ENCODE measurements at places on chromosomes 4 and X. TPM values are rescaled to one million over a fixed set of nuclear protein-coding genes. Genes with fewer than 3 reads are reported as not detected.

The DGKK gene
- total RNA-seq = 9.6 TPM

DNA sequence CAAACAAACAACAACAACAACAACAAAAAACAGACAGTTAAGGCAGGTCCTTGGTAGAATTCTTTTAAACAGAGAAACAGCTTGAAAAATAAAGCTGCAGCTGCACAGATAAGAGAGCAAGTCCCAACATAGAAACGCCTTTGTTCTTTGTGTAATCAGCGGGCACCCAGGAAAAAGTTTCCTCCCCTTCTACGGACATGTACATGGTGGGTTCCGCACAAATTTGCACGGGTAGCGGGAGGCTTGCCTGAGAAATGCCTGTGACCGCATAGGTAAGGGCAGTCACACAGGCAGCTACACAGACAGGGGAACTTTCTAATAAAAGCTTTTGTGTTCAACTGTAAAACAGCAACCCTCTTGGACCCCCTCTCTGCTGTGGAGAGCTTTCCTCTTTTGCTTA is 25.7 kb upstream of the CT47A1 start:
- no peak for DNase-seq

The PRDM8 gene
- total RNA-seq = 0.09 TPM

DNA sequence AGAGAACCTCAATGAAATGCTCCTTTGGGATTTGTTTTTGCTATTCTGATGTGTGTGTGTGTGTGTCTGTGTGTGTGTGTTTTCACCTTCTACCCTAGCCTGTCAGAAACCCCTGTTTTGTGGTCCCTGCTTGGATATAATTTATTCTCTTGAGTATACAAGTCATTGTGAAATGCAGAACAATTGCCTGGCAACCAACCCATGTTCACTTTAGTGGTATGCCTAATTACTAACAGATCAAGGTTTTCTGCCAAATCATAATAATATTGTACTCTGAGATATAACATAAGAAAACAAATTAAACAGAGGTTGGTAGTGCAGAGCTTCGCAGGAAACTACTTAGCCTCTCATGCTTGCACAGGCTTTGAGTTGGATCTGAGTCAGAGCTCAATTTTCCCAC is 7.0 kb upstream of the TET2 start:
- DNase-seq = no peak

DNA sequence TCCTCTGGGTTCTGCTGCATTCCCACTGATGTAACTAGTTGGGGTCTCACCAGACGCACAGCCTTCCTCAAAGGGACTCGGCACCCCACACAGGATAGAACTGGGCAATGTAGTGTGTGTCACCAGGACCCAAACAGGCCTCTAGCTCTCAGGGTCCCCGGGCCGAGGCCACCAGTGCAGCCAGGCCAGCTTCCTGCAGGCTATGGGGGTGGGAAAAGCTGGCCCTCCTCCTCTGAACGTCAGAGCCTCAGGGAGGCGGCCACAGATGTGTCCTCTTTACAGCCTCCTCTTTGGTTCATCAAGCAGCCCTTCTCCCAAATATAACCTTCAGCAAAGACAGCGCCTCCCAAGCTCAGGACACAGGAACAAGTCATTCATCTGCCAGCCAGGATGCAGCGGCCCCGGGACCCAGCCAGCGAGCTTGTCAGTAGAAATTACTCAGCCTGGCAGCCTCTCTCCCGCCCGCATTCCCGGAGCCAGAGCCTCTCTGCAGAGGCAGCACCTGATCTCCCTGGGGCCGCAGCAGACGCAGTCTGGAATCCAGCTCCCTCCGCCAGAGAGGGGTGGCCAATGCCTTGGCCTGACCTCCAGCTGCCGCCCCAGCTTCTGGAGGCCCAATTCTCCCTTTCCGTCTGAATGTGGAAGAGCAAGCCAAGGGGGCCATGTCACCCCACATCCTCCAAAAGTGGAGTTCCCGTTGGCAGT is 288.5 kb downstream of the FBXW7 start:
- no peak for DNase-seq

- no peak for DNase-seq
Measured at GRCh38 chr4:38894322-38894982, 26.8 kb downstream of the FAM114A1 start.

- DNase-seq = no peak
Measured at GRCh38 chr4:183013730-183014002, 85.4 kb upstream of the WWC2 start.

DNA sequence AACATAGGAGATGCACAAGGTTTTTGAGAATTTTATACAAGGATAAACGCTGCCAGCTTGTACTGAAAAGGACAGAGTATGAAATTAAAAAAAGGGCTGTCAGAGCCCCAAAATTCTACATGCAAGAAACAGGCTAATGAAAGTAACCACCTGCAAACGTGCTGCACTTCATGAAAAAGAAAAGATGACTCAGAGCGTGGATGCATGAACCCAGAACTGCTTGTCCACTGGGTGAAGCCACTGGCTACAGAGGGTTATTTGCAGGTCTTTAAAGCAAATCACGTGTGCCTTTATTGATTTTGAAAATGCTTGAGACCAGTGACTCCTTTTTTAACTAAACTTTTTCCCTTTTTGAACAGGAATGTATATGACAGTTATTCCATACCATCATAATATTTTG is 25.3 kb upstream of the FRMD7 start:
- DNase-seq = no peak

The NPY2R gene
- total RNA-seq = not detected

GRCh38 chrX:65406532-65406931 is 128.1 kb downstream of the LAS1L start:
- peak; percentile 1 for DNase-seq

The EREG gene
- 0.50 TPM for total RNA-seq

DNA sequence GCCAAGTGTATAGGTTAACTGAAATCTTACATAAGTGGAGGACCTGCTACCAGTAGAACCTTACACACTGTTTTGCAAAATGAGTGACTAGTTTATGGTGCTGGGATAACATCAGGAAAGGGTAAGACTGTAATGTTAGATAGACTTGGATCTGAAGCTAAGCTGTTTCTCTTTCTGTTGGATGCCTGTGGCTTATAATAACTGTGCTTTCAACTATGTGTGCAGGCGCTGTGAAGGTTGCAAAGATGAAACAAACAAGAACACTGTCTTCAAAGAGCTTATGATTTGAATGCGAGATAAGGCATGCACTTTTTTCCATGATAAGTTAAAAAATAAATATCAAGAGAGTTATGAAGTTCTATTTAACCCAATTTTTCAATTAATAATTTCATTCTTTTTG is 34.5 kb upstream of the LCORL start:
- DNase-seq = no peak

GRCh38 chr4:41346306-41347061 is 89.8 kb downstream of the UCHL1 start:
- peak; percentile 39 for DNase-seq

- DNase-seq = no peak
Measured at GRCh38 chrX:67587946-67588624, 44.3 kb downstream of the AR start.

The UCHL1 gene
- 908 TPM for total RNA-seq

The PCDH7 gene
- total RNA-seq = 224 TPM

The CACNA1F gene
- total RNA-seq = not detected

DNA sequence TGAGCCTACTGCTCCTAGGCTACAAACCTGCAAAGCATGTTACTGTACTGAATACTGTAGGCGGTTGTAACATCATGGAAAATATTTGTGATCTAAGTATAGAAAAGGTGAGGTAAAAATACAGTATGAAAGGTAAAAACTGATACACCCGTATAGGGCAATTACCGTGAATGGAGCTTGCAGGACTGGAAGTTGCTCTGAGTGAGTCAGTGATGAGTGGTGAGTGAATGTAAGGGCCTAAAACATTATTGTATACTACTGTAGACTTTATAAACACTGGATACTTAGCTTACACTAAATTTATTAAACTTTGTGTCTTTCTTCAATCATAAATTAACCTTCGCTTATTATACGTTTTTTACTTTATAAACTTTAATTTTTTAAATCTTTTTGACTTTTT is 3.7 kb downstream of the KIF4A start:
- no peak for DNase-seq

DNA sequence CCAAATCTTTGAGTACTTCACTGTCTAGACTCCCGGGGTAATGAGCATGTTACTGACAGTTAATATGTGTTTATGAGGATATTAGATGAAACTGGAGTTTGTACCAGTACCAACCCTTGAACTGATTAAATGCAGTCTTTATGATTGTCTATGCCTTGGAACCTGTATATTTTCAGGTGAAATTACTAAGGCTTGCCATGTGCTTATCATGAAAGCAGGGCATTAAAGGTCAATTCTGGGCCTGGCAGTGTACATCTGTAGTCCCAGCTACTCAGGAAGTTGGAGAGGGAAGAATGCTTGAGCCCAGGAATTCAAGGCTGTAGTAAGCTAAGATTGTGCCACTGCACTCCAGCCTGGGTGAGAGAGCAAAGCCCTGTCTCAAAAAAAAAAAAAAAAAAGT is 27.6 kb downstream of the PHEX start:
- DNase-seq = no peak

The MRPS18C gene
- 51.4 TPM for total RNA-seq

GRCh38 chr4:172546782-172547181 is 621.8 kb upstream of the GALNT7 start:
- no peak for DNase-seq

DNA sequence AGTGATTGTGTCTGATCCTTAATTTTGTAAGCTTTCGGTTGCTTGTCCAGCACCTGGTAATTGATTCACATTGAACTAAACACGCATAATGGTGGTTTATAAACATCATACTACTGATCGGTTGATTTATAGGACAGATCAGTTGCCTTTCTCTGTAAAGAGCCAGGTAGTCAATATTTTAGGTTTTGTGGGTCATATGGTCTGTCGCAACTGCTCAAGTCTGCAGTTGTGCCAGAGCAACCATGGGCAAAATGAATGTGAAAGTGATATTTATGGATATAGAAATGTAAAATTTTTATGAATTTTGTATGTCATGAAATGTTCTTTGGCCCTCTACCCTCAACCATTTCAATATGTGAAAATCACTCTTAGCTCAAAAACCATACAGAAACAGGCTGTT is 8.9 kb downstream of the JADE1 start:
- no peak for DNase-seq

The HEPH gene
- not detected for total RNA-seq

- DNase-seq = no peak
Measured at GRCh38 chrX:141469469-141469868, 115.1 kb downstream of the SPANXA1 start.

DNA sequence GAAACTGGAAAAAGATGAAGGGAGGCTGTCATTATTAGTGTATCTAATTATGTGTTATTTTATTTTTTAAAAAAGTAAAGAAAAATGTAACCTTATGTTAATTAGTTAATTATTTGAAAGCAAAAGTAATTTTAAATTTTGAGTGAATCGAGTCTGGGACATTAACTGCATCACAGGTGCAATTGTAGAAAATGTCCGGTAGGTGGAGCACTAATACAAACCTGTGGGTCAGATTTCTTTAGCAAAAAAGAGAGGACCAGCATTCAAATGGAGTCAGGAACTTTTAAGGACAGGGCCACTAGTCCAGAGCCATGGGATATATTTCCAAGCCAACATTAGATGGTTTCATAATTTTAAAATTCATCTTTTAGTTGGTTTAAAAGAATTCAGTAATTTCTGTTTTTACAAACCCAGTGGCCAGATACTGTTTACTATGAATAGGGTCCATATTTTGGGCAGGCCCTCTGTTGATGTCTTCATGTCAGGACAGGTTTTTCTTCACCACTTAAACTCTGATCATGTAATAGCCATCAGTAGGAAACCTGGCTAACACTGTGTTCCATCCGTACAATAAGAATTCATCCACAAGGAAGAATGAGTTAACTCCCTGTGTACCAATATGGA is 27.2 kb downstream of the BST1 start:
- DNase-seq = peak; percentile 62

Data from A673 (cell line).